ENCODE measurements at places on chromosomes 16 and 17.
A peak's percentile ranks its signal among the peaks of the same experiment; 100 is the strongest.

- no peak for DNase-seq
These were observed 27.3 kb downstream of the ANKFY1 start for GRCh38 chr17:4236456-4236855.

DNA sequence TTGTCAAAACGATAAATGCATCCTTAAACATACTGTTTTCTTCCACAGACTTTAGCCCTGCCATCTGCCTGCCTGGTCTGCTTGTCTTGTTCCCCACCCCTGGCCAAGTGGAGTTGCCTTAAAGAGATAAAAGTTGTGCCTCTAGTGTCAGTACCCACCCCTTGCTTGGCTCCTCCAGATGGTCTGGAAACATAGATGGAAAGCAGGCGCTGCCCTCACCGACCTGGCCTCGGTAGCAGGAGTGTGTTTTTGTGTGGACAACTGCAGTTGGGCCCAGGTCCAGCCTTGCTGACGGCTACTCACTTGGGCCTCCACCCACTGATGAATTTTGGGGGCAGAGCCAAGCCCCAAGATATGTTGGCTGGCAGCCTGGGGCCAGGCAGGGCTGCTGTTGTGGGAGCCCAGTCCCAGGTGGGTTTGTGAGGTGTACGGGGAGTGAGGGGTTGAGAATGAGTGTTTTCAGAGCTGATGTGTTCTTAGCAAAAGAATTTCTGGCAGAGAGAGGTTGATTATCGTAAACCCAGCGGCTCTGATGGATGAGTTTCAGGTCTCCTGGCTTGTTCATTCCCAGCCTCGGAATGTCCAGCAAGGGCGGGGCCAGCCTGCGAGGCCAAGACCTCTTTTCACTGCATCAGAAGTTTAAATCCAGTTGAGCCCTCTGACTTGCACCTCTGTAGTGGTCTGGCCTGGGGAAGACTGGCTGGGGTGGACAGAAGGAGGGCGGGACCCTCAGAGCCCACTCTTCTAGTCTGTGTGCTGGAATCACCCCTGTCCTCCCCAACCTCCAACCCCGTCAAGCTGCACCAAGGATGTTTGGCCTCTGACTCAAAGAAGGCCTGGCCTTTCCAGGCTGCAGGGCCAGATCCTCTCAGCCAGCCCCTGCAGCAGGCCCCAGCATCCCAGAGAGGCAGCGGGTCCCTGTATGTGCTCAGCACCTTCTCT lies 179.7 kb downstream of the RAB11FIP4 start:
- DNase-seq = no peak

GRCh38 chr17:47267354-47267828 lies 13.8 kb downstream of the ITGB3 start:
- no peak for DNase-seq

GRCh38 chr16:23863511-23864422 lies 28.0 kb downstream of the PRKCB start:
- no peak for DNase-seq

- DNase-seq = no peak
These were observed 50.9 kb upstream of the ZNF629 start for GRCh38 chr16:30837904-30838303.

DNA sequence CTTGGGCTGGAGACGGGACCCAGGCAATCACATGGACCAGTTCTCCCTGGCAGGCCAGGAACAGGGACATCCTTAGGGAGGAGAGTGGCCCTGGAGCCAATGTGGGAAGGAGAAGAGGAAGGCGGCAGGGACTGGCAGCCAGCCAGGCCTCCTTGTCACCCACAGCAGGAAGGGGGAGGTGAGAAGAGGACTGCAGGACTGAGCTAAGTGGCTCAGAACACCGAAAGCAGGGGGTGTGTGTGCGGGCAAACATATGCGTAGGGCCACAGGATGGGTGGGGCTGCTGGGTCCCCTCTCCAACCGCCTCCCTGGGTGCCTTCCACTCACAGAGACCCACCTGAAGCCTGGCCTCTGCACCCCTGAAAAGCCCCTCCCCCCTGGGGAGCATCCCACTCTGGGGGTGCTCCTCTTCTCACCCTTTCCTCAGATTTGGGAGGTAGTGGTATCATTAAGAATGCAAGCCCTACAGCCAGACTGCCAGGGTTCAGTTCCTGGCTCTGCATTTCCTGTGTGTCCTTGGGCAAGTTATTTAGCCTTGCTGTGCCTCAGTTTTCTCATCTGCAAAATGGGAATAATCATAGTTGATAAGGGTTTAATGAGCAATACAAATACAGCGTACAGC lies 8.1 kb downstream of the PNMT start:
- DNase-seq = peak; percentile 59

- no peak for DNase-seq
These were observed 40.6 kb upstream of the HOXB13 start for GRCh38 chr17:48769009-48769675.
